ENCODE measurements at places on chromosomes 16 and 17. TPM values are rescaled to one million over a fixed set of nuclear protein-coding genes. Genes with fewer than 3 reads are reported as not detected.

DNA sequence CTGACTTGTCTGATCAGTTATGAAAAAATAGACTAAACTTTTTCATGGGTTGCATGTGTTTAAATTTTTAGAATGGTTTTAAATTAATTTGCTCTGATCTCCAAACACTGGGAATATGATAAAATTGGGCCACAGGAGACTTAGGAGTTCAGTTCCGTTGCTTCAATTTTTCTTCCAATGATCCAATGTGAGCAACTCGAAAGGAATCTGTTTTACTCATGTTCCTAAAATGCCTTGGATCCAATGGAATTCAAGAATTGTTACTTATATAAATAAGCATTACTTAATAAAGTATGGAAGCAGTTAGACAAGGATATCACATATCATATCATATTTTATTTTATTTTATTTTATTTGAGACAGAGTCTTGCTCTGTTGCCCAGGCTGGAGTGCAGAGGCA lies 56.0 kb upstream of the NACA2 start:
- H3K4me1 ChIP-seq = no peaks in the 10 kb centered on the region
- H3K27me3 ChIP-seq = no peaks in the 10 kb centered on the region

DNA sequence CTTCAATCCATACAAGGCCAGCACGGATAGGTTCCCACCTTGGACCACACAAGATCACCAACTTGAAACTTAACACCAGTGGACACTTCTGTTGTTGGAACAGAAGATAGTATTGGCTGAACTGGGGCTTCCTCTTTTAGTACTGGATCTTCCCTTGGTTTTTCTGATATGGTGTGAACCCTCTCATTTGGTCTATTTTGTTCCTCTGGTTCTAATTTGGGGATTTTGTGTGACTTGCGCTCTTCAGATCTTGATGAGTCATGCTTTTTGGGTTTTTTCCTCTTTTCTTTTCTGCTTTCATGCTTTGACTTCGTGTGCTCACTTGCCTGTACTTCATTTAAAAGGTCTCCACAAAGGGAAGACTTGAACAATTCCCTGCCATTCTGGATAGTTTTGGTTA lies 39.0 kb downstream of the SOST start:
- no peaks in the 10 kb centered on the region for H3K36me3 ChIP-seq
- no peaks in the 10 kb centered on the region for H3K27me3 ChIP-seq
- H3K27ac ChIP-seq = no peak overlapping the region
- peaks cover 12% of the 10 kb centered on the region for H3K4me1 ChIP-seq
- H3K4me3 ChIP-seq = no peak overlapping the region

DNA sequence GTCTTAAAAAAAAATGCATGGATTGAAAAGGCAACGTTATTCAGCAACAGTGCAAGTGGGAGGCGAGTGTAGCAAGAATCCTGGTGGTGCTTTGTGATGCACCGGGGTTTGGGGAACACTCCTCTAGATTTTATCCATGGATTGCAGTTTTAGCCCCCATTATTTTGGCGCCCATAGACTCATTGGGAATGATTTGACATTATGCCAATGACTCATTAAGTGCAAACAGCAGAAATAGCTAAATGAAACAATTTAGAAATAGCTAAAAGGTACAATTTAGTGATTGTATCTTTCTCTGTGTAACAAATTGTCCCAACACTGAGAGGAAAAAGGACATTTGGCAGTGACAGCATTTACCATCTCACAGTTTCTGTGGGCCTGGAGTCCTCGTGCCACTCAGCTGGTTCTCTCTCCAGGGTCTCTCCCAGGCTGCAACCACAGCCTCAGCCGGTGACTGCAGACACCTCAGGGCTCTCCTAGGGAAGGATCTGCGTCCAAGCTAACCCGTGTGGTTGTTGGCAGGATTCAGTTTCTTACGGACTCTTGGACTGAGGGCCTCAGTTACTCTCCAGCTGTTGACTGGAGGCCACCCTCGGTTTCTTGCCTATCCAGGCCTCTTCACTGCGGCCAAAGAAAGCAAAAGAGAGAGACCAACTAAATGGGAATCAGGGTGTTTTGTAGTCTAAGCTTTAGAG lies 398.7 kb downstream of the SNX29 start:
- peaks cover 9% of the 10 kb centered on the region for H3K4me1 ChIP-seq
- DNase-seq = no peak
- H3K27me3 ChIP-seq = no peaks in the 10 kb centered on the region
- no peaks in the 10 kb centered on the region for H3K36me3 ChIP-seq
- H3K27ac ChIP-seq = no peak overlapping the region
- no peak overlapping the region for H3K4me3 ChIP-seq

DNA sequence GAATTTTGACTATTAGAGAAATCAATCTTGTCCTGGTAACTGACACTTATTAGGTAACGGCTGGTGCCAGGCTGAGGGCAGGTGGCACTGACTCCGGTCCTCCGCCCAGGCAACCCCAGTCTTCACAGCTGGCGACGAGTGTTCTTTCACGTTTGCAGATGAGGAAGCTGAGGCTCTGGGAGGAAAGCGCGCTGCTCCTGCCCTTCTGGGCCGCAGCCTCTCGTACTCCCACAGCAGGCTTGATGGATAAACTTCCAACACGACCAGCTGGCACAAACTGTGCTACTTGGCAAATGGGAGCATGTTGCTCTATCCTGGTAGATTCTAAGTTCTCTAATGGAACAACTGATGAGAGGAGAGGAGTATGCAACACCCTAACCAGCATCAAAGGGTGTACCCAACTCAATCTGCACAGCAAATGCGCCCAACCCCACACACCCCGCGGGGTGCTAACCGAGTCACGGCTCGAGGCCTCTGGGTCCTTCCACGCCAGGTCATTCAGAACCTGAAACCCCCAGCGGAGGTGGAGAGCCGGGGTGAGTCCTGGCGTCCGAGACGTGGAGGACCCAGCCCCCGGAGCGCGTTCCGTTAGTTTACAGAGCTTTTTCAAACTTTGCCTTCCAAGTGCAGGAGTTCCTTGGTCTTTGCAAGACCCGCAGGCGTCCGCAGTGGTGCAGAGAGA lies 477 bp upstream of the SLC47A1 start:
- H3K27ac ChIP-seq = no peak overlapping the region
- H3K36me3 ChIP-seq = no peaks in the 10 kb centered on the region
- DNase-seq = no peak
- H3K4me1 ChIP-seq = peaks cover 16% of the 10 kb centered on the region
- peak overlapping the region; percentile 7 for H3K4me3 ChIP-seq

CORO6 gene
- total RNA-seq = 3.3 TPM

GRCh38 chr16:3968551-3968950 lies 88.0 kb upstream of the CREBBP start:
- no peak overlapping the region for H3K27ac ChIP-seq
- peaks cover 7% of the 10 kb centered on the region for H3K4me1 ChIP-seq
- no peak overlapping the region for H3K4me3 ChIP-seq
- DNase-seq = no peak

DNA sequence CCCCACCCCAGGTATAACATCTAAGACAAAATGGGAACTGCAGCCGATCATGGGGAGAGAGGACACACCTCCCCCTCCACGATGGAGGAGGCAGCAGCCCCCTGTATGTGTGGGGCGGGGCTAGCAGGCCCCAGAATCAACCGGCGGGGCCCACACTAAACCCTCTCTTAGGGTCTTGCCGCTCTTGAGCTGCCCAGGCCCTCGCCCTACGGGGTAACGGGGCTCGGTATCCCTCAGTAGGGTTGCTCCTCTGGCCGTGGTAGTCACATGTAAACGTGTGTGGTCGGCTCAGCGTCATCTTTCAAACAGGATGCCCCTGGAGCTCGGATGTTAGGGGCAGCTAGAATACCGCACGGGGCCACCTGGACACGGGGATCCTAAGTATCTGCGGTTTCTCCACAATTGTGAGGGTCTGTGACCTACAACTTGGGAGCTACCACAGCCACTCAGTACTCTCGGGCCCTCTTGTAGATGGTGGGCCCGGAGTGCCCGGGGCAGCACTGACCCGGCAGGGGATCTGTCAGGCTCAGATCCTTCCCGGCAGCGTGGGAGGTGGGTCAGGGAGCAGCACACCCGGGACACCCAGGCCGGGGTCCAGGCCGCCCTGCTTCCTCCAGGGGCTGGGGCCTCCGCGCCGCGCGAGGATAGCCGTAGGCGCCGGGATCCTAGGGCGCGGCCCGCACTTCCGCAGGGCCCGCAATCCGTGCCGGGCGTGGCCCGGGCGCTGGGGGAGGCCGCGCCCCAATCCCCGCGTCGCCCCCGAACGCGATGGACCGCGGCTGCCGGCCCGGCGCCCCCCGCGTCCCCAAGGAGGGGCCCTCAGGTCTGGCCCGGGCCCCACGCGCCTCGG lies 781 bp downstream of the ARHGDIA start:
- DNase-seq = peak; percentile 80
- peaks cover 66% of the 10 kb centered on the region for H3K4me1 ChIP-seq
- peak overlapping the region; percentile 79 for H3K27ac ChIP-seq
- H3K4me3 ChIP-seq = peak overlapping the region; percentile 86
- H3K36me3 ChIP-seq = peaks cover 33% of the 10 kb centered on the region
